HCT116 (cell line): ENCODE measurements at places on chromosomes 1 and 21.

- no peak overlapping the region for H3K27ac ChIP-seq
- no peaks in the 10 kb centered on the region for H3K27me3 ChIP-seq
- H3K36me3 ChIP-seq: no peaks in the 10 kb centered on the region
- no peak overlapping the region for H3K4me3 ChIP-seq
- no peak for DNase-seq
- peaks cover 5% of the 10 kb centered on the region; the same call in 1 of the 2 replicates for H3K4me1 ChIP-seq
These were observed 16.2 kb downstream of the CLSTN1 start for GRCh38 chr1:9807541-9807940.

- H3K27me3 ChIP-seq: no peaks in the 10 kb centered on the region
- no peak for DNase-seq
- peaks cover 21% of the 10 kb centered on the region; the same call in 1 of the 2 replicates for H3K4me1 ChIP-seq
- peak overlapping the region; percentile 88 for H3K4me3 ChIP-seq
- no peaks in the 10 kb centered on the region for H3K36me3 ChIP-seq
These were observed 508 bp downstream of the RAVER2 start for GRCh38 chr1:64745181-64745985.

GRCh38 chr1:32082022-32082421 lies 9.3 kb downstream of the TMEM39B start:
- H3K36me3 ChIP-seq: peaks cover 9% of the 10 kb centered on the region; the same call in 1 of the 2 replicates
- H3K4me1 ChIP-seq: no peaks in the 10 kb centered on the region
- H3K27me3 ChIP-seq: no peaks in the 10 kb centered on the region
- no peak overlapping the region for H3K4me3 ChIP-seq
- H3K27ac ChIP-seq: no peak overlapping the region
- no peak for DNase-seq

GRCh38 chr1:22263359-22263758 lies 120.5 kb upstream of the WNT4 start:
- no peak for DNase-seq
- H3K4me1 ChIP-seq: no peaks in the 10 kb centered on the region
- H3K36me3 ChIP-seq: no peaks in the 10 kb centered on the region
- no peak overlapping the region for H3K27ac ChIP-seq

DNA sequence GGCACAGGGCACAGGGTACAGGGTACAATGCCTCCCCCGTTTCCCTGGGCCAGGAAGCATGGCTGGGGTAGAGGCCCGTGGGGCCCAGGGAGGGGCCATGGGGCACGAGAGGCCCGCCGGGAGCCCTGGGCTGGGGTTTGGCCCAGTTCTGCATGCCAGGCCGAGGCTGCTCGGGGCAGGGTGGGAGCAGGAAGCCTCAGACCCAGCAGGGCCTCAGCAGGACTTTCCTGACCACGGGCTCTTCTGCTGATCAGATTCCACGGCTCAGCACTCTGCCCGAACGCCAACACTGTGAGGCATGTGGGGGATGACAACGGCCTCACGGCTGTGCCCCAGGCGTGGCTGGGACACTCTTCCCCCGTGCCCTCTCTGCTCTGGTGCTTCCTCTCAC lies 104.3 kb downstream of the NPHP4 start:
- H3K36me3 ChIP-seq: 0 out of 2 replicates have a peak, but pooled peaks cover 2% of the 10 kb centered on the region
- H3K4me1 ChIP-seq: no peaks in the 10 kb centered on the region
- DNase-seq: no peak
- no peaks in the 10 kb centered on the region for H3K27me3 ChIP-seq

DNA sequence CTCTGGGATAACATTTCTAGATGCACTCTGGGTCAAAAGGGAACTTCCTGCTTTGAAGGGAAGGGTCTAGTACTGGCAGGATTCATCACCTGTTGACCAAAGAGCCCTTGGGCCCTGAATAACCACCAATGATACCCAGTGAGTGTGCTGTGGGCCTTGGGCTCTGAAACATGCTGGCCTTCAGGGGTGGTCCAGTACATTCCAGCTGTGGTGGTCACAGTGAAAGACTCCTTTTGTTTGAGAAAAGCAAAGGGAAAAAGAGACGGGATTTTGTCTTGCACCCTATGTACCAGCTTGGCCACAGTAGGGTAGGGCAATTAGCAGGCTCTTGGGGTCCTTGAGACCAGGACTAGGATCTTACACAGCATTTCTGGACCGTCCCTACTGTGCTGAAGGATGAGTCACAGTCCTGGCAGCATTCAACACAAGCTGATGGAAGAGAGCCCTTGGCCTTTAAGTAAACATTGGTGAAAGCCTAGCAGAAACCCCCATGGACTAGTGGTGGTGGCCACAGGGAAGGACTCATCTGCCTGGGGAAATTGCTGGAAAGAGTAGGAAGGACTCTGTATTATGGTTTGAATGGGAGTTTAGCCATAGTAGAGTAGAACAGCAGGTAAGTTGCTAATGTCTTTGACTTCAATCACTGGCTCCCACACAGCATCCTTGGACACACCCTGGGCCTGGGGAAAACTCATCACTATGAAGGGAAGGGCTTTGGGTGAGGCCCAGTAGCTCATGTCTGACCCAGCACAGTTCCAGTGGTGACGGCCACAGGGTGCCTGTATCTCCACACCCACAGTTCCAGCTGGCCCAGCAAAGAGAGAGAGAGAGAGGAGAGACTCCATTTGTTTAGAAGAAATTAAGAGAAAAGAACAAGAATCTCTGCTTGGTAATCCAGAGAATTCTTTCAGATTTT lies 87.5 kb downstream of the COL24A1 start:
- H3K4me1 ChIP-seq: no peaks in the 10 kb centered on the region
- no peaks in the 10 kb centered on the region for H3K27me3 ChIP-seq
- H3K27ac ChIP-seq: no peak overlapping the region
- no peaks in the 10 kb centered on the region for H3K36me3 ChIP-seq

- no peak overlapping the region for H3K4me3 ChIP-seq
- no peak for DNase-seq
- no peaks in the 10 kb centered on the region for H3K36me3 ChIP-seq
- no peaks in the 10 kb centered on the region for H3K27me3 ChIP-seq
- no peak overlapping the region for H3K27ac ChIP-seq
These were observed 238.3 kb upstream of the C1orf87 start for GRCh38 chr1:60311838-60312237.

GRCh38 chr1:160859166-160859565 lies 3.5 kb downstream of the CD244 start:
- no peak overlapping the region for H3K4me3 ChIP-seq
- H3K36me3 ChIP-seq: no peaks in the 10 kb centered on the region
- no peak for DNase-seq
- H3K27ac ChIP-seq: no peak overlapping the region
- no peaks in the 10 kb centered on the region for H3K4me1 ChIP-seq

DNA sequence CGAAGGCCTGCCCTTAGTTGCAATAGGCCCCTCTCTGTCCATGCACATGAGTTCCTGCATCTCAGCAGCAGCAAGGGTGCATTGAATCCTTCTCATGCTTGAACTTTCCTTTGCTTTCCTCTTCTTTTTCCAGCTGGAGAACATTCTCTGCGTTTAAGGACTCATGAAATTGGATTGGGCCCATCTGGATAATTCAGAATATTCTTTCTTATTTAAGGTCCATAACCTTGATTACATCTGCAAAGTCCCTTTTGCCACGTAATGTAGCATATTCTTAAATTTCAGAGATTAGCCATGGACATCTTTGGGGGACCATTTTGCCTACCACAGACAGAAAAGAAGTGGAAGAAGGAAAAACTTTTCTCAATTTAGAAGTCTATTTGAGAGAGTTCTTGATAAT lies 159.7 kb upstream of the C21orf91 start:
- H3K27ac ChIP-seq: no peak overlapping the region
- H3K4me3 ChIP-seq: no peak overlapping the region
- H3K4me1 ChIP-seq: no peaks in the 10 kb centered on the region
- DNase-seq: no peak
